Activated CD4-positive, alpha-beta T cell treated with anti-CD3 and anti-CD28 coated beads, Interleukin-2, amount 50 U/mL, for 16 hours (primary cell): ENCODE measurements at places on chromosomes 12 and 14.

- no peak for DNase-seq
Measured at GRCh38 chr12:114131824-114132223, 165.7 kb upstream of the RBM19 start.

DNA sequence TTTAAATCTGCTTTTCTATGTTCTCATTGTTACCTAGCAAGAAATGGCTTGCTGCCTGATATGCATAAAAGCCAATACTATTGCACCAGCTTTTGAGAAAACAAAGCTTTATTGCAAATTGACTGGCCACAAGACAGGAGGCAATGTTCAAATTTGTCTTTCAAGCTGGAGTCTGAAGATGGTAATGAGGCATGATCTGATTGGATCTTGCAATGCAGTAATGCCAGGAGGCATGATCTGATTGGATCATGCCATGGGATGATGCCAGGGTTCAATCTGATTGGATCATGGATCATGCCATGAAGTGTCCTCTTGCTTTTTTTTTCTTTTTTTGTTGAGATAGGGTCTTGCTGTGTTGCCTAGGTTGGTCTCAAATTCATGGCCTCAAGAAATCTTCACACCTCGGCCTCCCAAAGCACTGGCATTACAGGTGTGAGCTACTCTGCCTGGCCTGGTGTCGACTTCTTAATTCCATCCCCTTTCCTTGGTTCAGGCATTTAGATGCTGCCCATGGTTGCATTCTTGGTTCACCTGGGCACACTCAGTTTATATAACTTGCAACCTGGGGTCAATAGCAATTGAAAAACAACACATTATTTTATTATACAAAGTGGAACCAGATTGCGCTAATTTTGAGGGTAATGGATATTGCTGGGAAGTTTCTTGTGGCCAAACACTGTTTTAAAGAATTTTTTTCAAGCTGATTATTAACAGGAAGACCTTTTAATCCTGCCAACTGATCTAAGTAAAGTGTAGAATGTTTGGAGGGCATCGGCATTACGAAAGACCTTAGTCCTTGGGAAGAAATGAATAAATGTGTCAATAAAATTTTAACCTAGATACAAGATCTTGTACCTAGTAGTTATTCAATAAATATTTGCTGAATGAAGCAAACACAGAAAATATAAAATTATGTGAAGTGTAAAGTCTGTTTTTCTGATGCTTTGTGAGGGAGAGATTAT is 38.8 kb downstream of the HSD17B6 start:
- DNase-seq = no peak

DNA sequence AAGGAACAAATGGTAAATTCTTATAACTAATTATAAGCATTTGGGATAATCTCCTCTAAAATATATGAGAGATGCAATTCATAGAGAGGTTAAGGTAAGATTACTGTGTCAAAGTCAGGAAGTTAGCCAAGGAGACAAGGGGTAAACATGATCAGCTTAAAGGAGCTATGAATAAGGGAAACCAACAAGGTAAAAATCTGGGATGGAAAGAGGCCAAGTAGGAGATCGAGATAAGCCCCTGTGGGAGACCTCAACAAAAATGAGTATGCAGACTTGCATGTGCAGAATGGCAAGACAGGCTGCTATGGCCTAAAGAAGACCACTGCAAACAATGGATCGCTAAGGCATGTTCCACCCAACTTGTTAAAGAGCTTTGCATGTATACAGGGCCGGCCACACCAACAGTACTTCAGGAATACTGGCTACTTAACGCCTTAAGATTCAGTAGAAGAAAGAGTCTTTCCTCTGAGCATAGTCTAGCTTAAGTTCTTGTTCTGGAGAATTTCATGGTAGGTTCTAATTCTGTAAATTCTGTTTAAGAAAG is 738.6 kb downstream of the GALC start:
- no peak for DNase-seq

DNA sequence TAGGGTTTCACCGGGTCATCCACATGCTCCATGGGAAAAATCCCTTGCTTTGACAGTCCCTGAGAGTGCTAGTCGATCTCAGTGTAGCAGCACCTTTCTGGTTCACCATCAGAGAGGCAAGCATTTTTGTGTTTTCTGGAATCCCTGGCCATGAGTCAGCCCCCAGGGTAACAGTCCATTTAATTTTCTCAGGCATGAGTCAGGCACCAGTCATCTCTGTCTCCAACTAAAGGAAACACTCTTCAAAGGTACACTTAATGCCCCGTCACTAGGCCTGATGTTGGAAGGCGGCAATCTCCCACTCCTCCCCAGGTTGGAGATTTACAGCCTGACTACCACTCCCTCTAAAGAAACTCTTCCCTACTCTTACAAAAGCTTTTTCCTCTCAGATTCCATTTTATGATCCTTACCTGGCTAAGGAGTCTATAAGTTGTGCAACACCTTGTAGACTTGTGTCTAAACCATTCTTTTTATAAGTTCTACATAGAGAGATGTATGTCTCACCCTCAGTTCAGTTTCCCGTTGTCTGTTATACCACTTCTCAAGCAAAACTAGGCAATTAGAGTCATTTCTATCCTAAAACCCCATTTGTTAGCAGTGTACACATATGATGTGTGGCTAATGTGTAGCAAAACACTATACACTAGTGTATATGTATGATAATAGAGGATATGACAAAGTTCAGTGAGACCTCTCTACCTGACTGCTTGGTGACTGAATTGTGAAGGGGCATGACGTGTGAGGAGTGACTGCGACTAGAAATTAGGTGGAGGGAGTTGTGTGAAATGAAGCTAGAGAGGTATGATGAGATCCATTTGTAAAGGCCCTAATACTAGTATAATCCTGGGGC is 24.6 kb downstream of the TMEM19 start:
- DNase-seq = no peak

GRCh38 chr12:98387444-98387843 is 127.9 kb upstream of the TMPO start:
- DNase-seq = no peak

- no peak for DNase-seq
Measured at GRCh38 chr12:26195641-26196420, 458 bp downstream of the SSPN start.

GRCh38 chr12:122869207-122869973 is 26.5 kb downstream of the VPS37B start:
- no peak for DNase-seq

- no peak for DNase-seq
Measured at GRCh38 chr12:29155079-29155478, 6.0 kb downstream of the FAR2 start.

GRCh38 chr14:23095196-23096108 is at the start of gene C14orf119:
Gene C14orf119 (plus strand): TSS chr14:23095505. CDS start chr14:23097659, 2,154 bp downstream.
- DNase-seq = peak; percentile 100

DNA sequence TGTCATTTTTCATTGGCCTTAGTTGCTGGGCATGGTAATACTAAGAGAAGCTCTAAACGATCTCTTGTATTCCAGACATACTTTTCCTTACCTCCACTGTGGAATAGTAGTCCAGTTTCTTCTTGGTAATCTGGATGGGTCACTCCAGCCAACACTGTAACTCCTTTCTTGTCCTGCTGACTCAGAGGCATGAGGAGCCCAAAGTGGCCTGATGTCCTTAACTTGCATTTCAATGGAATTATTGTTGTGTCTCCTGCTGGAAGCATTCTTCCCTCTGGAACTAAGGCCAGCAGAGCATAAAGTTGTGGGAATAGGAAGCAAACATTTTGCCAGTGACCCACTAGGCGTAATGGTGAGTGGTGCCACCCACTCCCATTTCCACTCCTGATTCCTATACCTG is 33.1 kb downstream of the DAAM1 start:
- no peak for DNase-seq

GRCh38 chr12:9041321-9041720 is 52.0 kb downstream of the KLRG1 start:
- DNase-seq = no peak

DNA sequence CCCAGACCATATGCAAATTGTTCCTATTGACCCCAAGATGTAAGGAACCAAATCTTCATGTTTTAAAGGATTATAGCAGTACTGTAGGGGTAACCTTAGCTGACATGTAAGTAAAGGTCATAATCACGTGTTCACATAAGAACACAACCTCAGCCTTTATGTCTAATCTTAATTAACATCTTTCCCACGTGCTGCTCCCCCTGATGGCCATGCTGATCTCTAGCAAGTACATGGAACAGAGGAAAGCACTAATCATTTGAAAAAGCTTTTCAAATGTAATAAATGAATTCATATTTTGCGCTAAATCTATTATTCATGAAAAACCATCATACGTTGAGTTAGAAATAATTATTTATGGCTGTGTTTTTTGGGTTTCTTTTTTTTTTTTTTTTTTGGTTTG is 30.5 kb upstream of the ITPR2 start:
- DNase-seq = no peak

GRCh38 chr14:60655898-60656685 is 6.8 kb upstream of the SIX1 start:
- no peak for DNase-seq

DNA sequence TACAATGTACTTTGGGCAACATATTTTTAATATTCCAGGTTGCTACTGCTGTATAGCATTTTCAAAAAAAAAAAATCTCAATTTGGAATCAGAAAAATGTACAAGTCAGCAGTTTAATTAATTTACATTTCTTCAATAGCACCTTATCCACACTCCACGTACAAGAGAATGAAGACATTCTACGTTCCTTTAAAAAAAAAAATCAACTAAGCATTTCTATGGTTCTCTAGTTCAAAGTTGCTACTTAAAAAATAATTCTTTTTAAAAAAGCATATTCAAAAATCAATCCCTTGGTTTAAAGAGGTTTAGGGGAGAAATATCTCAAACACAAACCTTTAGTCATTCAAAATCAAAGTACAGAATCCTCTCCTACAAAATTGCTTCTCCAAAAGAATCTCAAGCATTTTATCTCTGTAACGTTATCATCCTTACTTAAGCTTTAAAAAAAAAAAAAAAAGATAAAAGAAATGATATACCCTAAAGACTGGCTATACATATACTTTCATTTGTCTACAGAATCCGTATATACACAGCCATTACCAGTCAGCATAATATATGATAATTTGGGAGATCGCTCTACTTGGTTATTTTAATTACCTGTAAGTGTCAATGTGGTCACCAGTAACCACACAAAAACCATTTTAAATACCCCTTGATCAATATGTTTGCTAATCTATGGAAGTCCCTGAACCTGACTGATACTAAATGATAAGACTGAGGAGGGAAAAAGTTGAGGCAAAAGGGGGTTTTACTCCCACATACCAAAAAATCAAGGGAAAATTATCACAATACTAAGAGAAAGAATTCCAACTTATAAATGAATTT is 2.7 kb downstream of the MED13L start:
- no peak for DNase-seq

DNA sequence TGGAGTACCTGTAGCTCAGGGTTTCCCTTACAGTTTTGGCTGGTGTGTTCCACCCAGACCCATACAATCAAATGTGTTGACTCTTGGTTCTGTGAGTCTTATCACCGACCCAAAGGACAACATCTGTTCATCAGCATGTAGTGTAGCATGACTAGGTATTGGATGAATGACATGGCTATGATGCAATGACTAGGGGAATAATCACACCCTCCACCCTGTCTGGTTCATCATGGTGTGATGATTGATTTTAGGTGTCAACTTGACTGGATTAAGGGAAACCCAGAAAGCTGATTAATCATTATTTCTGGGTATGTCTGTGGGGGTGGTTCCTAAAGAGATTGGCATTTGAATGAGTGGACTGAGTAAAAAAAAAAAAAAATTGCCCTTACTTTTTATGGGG is 311.3 kb downstream of the DPF3 start:
- DNase-seq = peak; percentile 22

DNA sequence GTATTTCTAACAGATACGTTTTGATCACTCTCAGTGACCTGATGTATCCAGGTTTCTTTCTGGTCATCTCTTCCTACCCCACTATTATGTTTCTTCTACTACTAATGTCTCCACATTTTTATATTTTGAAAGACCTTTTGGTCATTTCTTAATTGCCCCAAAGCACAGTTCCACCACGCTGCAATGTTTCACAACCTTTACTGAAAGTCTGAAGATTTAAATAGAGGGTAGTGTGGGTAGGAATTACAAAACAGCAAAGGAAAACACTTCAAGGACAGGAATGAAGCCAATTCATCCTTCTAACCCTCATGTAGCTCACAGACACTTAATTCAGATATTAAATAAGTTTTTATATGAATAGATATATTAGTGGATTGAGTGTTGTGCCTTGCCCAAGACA is 36.1 kb upstream of the SLC16A7 start:
- no peak for DNase-seq

GRCh38 chr12:138898-139534 is 72.4 kb downstream of the IQSEC3 start:
- no peak for DNase-seq

DNA sequence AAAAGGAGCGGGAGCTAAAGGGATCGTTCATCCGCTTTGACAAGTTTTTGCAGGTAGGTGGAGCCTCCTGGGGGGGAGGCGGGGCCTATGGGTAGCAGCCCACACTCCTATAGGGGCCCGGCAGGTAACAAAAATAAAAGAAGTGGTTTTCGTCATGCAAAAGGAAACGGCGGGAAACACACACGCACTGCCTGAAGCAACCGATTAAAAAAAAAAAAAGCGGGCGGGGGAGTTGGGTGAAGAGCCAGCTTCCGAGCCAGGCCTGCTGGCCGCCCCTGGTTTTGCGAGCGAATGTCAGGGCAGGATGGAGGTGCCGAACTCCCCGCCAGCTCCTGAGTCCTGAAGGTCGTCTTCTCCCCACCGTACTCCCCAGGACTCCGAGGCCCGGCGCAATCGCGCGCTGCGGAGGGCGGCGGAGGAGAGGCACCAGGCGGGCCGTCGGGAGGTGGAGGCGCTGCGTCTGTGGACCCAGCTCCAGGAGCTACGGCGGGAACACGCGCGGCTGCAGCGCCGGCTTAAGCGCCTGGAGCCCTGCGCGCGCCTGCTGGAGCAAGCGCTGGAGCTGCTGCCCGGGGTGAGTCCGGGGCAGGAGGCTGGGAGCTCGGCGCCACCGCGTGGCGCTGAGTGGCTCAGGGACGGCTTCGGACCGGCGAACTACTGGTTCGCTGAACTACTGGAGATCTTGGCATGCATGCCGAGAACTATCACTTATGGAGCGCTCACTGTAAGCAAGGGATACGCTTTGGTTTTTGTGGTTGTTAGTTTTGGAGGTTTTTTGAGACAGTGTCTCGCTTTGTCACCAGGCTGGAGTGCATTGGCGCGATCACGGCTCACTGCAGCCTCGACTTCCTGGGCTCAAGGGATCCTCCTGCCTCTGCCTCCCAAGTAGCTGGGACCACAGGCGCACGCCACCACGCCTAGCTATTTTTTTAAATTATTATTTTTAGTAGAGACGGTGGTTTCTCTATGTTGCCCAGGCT is 3.6 kb downstream of the CFAP73 start:
- peak; percentile 60 for DNase-seq

- DNase-seq = no peak
Measured at GRCh38 chr14:81415781-81416180, 15.7 kb upstream of the STON2 start.

GRCh38 chr12:109737631-109738030 is 24.0 kb downstream of the FAM222A start:
- no peak for DNase-seq
